ENCODE measurements at places on chromosomes 11 and 22. TPM values are rescaled to one million over a fixed set of nuclear protein-coding genes. Genes with fewer than 3 reads are reported as not detected.

- peaks cover 17% of the 10 kb centered on the region for H3K36me3 ChIP-seq
- no peak overlapping the region for H3K4me3 ChIP-seq
Measured at GRCh38 chr22:43173566-43173965, 13.4 kb downstream of the TTLL12 start.

- H3K4me1 ChIP-seq, result no peaks in the 10 kb centered on the region
- no peak overlapping the region for H3K4me3 ChIP-seq
- H3K36me3 ChIP-seq, result no peaks in the 10 kb centered on the region
- no peaks in the 10 kb centered on the region for H3K27me3 ChIP-seq
- no peak overlapping the region for H3K27ac ChIP-seq
Measured at GRCh38 chr11:92253945-92254344, 29.3 kb downstream of the FAT3 start.

DNA sequence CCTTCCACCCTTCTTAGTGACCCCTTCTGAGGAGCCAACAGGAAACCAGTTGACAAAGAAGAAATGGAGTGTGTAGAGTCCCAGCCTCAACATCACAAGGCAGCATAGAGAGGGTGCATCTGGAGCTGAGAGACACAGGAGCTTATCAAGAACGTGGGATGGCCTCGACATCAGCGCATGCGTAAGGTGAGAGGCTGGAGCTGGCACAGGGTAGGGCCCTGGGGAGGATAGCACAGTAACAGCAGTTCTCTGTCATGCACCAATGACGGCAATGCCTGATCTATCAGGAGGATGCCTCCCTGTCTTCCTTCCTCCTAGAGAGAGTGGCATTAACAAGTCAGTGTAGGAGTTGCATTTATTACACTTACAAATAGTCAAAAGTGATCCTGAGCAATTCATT is 426.1 kb downstream of the NTM start:
- no peak overlapping the region for H3K4me3 ChIP-seq
- H3K36me3 ChIP-seq, result no peaks in the 10 kb centered on the region
- H3K4me1 ChIP-seq, result no peaks in the 10 kb centered on the region
- no peaks in the 10 kb centered on the region for H3K27me3 ChIP-seq

DNA sequence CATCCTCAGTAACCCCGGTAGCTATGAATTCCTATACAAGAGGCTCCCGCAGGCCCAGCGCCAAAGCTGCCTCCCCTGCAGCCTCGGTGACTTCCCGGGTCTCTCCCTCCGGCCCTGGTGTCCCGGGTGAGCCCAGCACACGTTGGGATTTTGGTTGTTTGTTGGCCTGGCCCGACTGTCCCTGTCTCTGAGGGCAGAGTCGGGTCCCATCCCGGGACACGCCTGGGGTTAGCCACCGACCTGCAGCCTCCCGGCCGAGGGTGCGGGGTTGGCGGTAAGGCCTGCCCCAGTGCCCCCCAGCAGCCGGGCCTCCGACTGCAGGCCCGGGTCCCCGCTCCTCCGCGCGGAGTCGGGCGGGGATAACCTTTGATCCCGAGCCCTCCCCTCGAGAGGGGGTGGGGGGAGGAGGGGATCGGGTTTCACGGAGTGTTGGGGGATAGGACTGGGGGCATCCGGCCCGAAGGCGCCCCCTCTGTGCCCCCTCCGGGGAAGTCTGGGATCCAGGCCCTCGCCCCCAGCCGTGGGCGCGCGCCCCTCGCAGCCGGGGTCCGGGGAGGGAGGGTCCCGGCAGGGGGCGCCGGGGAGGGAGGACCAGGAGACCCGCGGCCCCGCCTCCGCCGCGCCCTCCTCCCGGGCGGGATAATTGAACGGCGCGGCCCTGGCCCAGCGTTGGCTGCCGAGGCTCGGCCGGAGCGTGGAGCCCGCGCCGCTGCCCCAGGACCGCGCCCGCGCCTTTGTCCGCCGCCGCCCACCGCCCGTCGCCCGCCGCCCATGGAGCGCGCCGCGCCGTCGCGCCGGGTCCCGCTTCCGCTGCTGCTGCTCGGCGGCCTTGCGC is at the start of gene FBLN1:
Gene FBLN1, plus strand, starts transcription at position 669 of the 835 bp plus-strand sequence. Its CDS starts 103 bp downstream, at position 772.
- peak within 1 kb of the TSS; percentile 63 for H3K4me3 ChIP-seq
- no peaks in the 10 kb centered on the region for H3K4me1 ChIP-seq
- H3K27ac ChIP-seq, result no peak within 1 kb of the TSS
- no peaks in the 10 kb centered on the region for H3K36me3 ChIP-seq

Gene GAS2L1
- 24.2 TPM for polyA plus RNA-seq

Gene XBP1
- polyA plus RNA-seq, result 114 TPM

Gene CARD16
- polyA plus RNA-seq, result 24.4 TPM

DNA sequence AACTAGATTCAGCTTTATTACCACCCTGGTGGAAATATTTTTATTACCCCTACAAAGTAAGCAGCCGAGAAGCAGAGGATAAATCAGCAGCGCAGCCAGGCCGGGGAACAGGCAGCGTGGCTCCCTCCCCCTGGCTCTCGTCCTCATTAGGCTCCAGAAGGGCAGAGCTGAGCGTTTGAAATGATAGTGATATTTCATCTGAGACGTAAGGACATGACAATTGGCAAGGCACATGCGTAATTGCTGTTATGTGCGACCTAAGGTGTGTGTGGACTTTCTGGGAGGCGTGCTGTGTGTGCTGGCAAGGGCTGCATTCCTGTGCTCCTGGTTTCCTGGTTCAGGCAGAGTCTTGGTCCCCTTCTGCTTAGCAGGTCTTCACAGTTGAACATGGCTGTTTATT is 247.8 kb downstream of the TBC1D22A start:
- H3K36me3 ChIP-seq, result peaks cover 7% of the 10 kb centered on the region
- H3K4me1 ChIP-seq, result no peaks in the 10 kb centered on the region
- H3K27me3 ChIP-seq, result no peaks in the 10 kb centered on the region
- DNase-seq, result no peak
- no peak overlapping the region for H3K27ac ChIP-seq

Gene CRYBA4
- polyA plus RNA-seq, result not detected

DNA sequence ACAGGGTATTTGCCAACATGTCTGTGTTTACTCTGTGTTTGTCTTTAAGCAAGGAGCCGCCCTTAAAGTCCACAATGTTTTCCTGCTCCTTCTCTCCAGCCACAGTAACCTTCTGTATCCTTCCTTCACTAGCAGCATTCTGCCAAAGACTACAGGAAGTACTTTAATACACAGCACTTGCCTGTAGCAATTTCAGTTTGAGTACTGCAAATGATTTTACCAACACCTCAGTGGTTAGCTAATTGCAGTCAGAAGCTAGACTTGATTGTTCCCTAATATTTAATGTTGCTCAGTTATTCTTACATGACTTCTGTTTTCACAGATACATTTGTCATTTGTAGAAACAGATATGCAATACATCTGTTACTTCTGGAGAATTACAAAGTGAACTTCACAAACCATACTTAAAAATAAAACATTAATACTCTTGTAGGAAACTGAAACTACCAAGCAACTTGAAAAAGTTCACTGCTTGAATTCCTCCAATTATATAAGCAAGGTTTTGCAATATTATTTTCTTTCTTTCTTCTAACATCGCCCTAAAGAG is 69.1 kb downstream of the FCHSD2 start:
- no peaks in the 10 kb centered on the region for H3K4me1 ChIP-seq
- DNase-seq, result no peak

Gene NLRP14
- polyA plus RNA-seq, result 0.28 TPM

Gene TMPRSS4
- polyA plus RNA-seq, result 27.8 TPM

Gene CATSPERZ
- not detected for polyA plus RNA-seq

DNA sequence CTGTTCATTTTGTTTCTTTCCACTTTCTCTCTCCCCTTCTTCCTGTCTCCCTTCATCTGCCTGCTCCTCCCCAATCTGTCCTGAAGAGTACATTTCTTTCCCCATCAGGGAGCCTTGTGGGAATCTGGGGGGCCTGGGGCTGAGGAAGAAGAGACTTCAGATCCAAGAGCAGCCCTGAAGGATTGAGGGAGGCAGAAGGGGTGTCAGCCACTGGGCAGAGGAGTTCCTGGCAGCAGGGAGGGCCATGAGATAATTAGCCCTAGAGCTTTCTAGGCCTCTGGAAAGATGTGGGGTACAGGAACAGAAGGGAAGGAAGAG is 24.4 kb upstream of the OAF start:
- DNase-seq, result no peak
- peak overlapping the region; percentile 84 for H3K27ac ChIP-seq
- peaks cover 65% of the 10 kb centered on the region for H3K4me1 ChIP-seq
- no peak overlapping the region for H3K4me3 ChIP-seq

DNA sequence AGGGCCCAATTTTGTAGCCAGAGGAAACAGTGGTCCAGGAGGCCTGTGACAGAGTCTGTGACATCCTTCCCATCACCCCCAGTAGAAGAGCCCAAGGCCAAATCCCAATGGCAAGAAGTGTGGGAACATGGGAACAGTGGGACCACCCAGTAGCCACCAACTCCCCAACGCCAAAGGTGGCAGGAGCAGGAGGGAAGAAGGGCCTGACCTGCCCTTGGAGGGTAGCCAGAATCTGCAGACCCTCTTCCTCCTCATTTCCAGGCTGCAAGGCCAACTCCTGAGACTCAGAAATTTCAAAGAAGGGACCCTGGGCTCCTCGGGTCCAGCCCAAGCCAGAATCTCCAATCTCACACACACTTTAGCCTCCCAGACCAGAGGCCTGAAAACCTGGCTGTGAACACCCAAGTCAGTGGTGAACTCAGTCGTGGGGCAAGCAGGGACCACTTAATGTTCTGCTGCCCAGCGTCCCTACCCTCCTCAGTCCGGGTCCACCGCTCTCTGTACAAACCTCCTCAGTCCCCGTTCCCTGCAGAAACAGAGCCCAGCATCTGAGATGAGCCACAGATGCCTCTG is 6.2 kb downstream of the RAB3IL1 start:
- H3K27me3 ChIP-seq, result no peaks in the 10 kb centered on the region
- peak; percentile 50 for DNase-seq
- no peak overlapping the region for H3K27ac ChIP-seq
- no peak overlapping the region for H3K4me3 ChIP-seq
- no peaks in the 10 kb centered on the region for H3K4me1 ChIP-seq

DNA sequence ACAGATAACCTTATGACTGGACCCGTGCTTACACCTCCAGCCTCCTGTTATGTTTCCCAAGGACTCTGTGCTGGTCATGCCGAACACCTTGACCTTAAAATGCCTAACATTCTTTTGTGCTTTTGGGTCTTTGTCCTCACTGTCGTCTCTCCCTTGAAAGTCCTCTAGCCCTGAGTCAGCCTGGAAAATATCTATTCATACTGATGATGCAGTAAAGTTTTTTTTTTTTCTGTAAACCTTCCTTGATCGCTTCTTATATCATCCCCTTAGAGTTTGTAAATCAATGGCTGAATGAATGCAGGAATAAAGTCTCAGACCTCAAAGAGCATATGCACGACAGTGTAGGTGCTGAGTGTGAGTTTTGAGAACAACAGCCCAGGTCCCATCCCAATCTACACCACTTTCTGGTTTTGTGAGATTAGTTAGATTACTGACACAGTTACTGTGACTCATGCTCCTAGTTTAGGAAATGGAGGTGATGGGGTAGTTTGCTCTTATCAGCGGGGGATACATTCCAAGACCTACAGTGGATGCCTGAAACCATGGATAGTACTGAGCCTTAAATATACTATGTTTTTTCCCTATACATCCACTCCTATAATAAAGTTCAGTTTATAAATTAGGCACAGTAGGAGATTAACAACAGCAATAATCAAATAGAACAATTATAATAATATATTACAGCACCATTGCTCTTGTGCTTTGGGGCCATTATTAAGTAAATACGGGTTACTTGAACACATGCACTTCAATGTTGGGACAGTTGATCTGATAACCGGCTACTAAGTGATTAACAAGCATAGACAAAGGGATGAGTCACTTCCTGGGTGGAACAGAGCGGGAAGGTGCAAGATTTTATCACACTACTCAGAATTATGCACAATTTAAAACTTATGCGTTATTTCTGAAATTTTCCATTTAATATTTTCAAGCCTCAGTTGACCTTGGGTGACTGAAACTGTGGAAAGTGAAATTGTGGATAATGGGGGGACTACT is 8.6 kb downstream of the TCN1 start:
- H3K36me3 ChIP-seq, result no peaks in the 10 kb centered on the region
- no peaks in the 10 kb centered on the region for H3K4me1 ChIP-seq
- H3K27me3 ChIP-seq, result no peaks in the 10 kb centered on the region
- no peak for DNase-seq
- H3K4me3 ChIP-seq, result no peak overlapping the region
- H3K27ac ChIP-seq, result no peak overlapping the region

Gene CELSR1
- 15.7 TPM for polyA plus RNA-seq

- H3K27ac ChIP-seq, result no peak overlapping the region
- no peak overlapping the region for H3K4me3 ChIP-seq
- no peaks in the 10 kb centered on the region for H3K36me3 ChIP-seq
- no peak for DNase-seq
- H3K4me1 ChIP-seq, result peaks cover 6% of the 10 kb centered on the region
Measured at GRCh38 chr11:86523738-86524619, 148.4 kb downstream of the ME3 start.

Gene CNTF
- 0.41 TPM for polyA plus RNA-seq

DNA sequence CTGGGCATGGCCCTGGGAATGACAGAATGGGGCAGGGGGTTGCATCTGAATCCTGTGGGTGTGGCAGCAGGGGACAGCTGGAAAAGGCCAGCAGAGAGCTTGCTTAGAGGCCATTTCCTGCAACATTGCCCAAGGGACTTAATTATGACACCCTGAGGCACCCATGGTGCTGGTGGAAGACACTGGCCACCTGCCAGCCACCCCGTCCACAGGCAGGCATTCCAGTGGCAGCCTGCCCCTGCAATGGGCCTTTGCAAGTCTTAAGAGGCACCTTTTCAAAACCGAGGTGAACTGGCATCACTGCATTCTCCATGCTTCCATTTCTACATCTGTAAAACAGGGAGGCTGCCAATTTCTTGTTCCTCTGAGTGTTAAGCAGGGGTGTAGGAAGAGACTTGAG is 21.6 kb upstream of the SUSD2 start:
- no peak overlapping the region for H3K27ac ChIP-seq
- peaks cover 2% of the 10 kb centered on the region for H3K4me1 ChIP-seq
- DNase-seq, result no peak

DNA sequence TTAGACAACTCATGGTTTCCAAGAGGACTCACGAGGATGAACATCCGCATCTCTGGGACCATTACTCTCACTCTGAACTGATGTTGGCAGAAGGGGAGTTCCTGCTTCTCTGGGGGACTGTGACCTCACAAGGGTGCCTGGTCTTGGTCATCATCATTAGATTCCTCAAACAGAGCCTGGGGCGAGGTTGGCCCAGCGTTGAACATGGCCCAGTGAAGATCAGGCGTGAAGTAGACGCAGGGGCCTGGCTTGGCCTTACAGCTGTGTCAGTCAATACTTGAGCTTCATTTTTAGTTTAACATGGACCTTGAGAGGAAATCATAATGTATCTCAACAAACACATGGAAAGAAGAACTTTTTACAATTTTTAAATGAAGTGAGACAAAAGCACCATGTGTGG is 617.1 kb downstream of the BRD1 start:
- DNase-seq, result no peak
- H3K27me3 ChIP-seq, result no peaks in the 10 kb centered on the region
- H3K4me1 ChIP-seq, result no peaks in the 10 kb centered on the region
- no peak overlapping the region for H3K4me3 ChIP-seq
- no peak overlapping the region for H3K27ac ChIP-seq
- no peaks in the 10 kb centered on the region for H3K36me3 ChIP-seq

Gene SESN3
- polyA plus RNA-seq, result 5.1 TPM

Measured in kidney (tissue), 22 donors.